ENCODE measurements at places on chromosomes 6 and 20.
A peak's percentile ranks its signal among the peaks of the same experiment; 100 is the strongest.

- DNase-seq, result no peak
These were observed 27.7 kb downstream of the CST9L start for GRCh38 chr20:23540624-23541023.

DNA sequence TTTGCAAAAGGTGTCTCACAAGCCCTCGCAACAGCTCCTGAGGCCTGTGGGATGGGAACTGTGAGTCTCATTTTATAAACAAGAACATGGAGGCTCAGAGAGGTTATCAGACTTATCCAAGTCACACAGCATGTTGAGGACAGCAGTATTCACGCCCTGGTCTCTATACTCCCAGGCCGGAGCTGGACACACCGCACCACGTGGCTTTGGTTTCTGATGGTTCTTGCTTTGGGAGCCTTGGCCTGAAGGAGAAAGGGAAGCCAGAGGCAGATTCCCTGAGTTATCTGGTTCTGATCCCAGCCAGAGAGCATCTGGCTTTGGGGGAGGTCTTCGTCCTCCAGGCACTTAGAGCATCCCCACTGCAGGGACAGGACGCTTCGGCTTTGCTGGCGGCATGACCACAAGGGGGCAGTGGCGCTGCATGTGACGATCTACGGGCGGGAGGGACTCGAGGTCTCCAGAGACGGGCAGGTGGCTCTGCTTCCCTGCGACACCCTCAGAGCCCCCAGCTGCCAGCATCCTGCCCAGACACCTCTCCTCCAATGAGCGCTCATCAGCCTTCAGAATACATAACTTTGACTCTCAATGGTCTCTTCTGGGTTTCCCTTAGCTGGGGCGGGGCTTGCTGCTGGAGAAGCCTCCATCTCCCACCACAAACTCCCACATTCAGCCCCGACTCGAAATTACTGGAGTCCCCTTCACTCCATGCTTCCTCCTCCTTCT lies 51.4 kb upstream of the SAYSD1 start:
- peak; percentile 77 for DNase-seq

DNA sequence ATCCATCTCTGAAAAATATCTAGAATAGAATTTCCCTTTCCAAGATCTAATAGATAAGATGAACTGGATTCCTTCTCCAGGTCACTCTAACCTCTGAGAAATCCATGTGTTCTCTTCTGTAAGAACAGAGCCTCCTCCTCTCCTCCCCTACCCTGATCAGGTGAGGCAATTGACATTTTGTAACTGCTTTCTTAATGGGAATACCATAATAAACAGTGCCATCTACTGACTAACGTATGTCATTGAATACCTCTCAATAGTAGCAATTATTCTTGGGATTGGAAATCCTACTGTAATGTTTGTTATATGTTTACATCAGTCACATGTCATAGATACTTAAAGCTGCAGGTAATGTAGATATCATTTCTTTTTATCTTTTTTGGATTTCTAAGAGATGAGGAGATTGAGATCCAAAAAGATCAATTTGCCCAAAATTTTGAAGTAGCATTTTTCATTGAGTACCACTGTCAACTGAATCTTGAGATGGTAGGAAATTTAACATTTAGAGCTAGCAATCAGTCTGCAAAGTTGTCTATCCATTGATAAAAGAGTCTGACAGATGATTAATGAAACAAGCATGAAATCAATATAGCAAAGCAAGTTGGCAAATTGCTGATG lies 365.8 kb upstream of the HSF2 start:
- DNase-seq, result peak; percentile 18

DNA sequence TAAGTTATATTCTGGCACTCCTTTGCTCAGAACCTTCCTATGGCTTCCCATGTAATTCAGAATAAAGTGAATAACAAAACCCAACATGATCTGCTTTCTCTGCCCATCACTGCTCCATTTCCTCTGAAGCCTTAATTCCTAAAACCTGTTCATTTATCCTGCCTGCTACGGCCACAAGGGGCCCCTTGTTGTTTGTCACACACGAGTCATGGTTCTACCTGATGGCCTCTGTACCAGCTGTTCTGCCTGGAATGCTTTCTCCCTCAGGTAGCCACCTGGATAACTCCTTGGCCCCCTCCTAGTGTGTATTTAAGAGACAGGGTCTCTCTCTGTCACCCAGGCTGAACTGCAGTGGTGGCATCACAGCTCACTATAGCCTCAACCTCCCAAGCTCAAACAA lies 26.8 kb downstream of the ERGIC3 start:
- no peak for DNase-seq

- DNase-seq, result no peak
These were observed 165.1 kb upstream of the SYNDIG1 start for GRCh38 chr20:24304291-24304690.

GRCh38 chr6:37495244-37495934 lies 4.3 kb downstream of the CCDC167 start:
- no peak for DNase-seq

DNA sequence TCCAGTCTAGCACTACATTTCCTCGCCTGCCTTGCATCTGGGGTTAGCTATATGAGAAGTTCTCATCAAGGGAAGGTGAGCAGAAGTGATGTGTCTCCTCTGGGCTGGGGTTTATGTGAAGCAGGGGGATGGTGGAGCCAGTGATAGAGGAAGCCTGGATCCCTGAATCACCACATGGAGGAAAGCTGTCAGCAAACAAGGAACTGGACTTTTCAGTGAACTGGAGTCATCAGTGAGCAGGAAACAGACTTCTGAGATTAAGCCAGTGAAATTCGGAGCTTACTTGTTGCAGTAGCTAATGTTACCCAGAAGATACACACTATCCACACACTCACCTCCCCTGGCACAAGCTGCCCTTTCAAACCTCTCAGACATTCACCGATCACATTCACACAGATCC lies 13.4 kb upstream of the TOX2 start:
- no peak for DNase-seq

DNA sequence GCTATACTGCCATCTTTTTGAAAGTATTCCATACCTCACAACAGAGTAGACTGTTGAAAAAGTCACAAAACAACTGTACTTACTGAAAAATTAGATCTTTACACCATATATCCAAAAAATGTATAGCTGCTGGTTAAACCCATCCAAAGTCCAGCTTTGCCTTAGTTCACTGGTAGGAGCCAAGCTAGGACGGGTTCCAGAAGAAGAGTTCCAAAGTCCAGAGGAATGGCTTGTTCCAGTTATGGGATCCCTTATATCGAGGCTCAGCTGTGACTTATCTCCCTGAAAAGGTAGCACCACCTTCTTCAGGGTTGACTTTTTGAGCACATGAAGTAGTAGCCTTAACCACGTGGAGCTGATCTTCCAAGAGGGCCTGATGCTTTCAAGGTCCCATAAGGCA lies 236.3 kb upstream of the FLRT3 start:
- DNase-seq, result no peak

DNA sequence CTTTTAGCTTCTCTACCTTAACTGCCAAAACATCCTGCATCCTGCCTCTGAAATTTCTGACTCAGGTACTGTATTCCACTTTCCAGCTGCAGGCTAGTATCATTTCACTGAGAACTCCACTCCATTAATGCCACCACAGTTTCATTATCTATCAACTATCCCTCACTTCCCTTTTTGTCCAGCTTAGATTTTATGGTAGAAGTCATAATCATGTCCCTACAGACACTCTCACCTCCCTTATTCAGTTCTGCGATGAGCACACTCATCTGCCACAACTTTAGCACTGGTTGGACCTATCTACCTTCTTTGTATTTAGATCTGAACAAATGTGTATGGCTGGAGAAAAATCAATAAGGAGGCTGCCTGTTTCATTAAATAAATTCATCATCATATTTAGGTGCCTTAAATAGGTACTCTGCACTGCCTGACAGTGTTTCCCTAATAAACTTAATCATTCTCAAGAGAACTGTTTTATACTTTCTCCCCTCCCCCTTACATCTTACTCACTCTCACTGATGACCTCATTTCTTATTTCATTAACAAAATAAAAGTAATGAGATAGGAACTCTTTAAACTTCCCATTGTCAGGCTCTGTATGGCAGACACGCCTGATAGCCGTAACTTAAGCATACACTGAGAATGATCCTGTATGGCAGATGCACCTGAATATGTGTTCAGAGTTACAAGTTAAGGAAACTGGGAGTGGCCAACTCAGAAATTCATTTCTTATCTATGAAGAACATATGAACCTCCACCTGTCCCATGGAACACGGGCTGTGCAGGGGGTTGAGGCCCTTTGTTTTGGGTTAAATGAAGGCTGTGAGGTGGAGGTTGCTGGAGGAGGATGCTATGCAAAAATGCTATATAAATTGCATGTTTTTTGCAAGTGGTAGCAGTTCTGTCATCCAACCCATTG lies 95.3 kb upstream of the MAN1A1 start:
- DNase-seq, result no peak
